ENCODE measurements at places on chromosomes 6 and 20. TPM values are rescaled to one million over a fixed set of nuclear protein-coding genes. Genes with fewer than 3 reads are reported as not detected.

DNA sequence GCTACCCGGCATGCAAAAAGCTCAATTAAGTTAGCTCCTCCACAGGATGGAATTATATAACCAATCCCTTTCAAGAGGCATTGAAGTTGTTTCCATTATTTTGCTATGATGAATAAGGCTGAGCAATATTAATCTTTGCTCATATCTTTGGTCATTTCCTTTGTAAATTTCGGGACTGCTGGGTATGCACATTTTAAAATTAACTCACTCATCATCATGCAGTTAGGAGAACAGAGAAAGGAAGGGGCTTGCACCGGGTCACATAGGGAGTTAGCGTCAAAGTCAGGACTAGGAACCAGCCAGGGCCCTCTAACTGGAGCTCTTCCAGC is 430 bp upstream of the FAM110A start:
- DNase-seq, result no peak

- DNase-seq, result no peak
These were observed 7.9 kb upstream of the COL12A1 start for GRCh38 chr6:75213732-75214131.

GRCh38 chr6:148776321-148777308 is 29.8 kb downstream of the UST start:
- DNase-seq, result peak; percentile 51

- DNase-seq, result no peak
These were observed 117.7 kb downstream of the RPS12 start for GRCh38 chr6:132931936-132932514.

- DNase-seq, result no peak
These were observed 128.9 kb downstream of the CD164 start for GRCh38 chr6:109253366-109253765.

GRCh38 chr6:142374965-142375733 is 73.3 kb downstream of the ADGRG6 start:
- peak; percentile 89 for DNase-seq

- DNase-seq, result no peak
These were observed 9.2 kb downstream of the SPTLC3 start for GRCh38 chr20:13017883-13018535.

DNA sequence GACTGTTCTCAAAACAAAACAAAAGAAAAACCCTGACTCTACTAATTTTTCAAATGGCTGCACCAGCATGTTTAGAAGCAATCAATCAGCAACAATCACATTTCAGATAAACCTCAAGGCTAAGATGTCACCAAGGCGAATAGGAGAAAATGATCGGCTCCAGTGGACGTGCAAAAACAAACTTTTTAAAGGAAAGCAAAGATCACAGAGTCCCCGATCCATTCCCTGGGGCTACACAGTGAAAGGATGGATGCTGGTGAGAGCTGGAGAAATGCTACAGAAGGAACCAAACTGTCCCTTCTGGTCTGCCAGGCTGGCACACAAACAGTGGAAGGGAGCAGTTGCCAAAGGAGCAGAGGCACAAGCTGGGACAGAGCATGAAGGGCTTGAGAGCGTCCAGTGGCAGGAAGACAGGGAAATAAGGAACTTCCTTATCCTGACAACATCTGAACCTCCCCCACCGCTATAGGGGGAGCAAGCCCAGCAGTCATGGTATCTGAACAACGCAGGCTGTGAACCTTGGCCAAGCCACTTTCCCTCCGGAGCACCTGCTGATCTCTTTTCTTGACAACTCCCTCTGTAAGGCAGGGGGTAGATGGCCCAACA is 73.7 kb upstream of the HIVEP1 start:
- DNase-seq, result no peak

DNA sequence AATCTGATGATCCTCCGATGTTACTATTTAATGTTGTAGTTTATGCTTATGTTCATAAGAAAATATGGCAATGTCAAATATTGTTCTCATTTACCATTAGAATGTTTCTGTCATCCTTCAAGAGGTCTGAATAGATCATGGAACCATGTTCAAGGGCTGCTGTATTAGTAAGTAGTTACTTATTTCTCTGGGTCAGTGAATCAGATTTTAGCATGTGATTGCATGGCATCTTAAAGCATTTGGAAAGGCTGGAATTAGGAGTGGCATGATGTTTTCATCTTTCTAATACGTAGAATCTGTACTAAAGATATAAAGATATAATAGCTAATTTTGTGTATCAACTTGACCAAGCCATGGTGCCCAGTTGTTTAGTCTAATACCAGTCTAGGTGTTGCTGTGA is 40.5 kb upstream of the NKX2-4 start:
- no peak for DNase-seq

DNA sequence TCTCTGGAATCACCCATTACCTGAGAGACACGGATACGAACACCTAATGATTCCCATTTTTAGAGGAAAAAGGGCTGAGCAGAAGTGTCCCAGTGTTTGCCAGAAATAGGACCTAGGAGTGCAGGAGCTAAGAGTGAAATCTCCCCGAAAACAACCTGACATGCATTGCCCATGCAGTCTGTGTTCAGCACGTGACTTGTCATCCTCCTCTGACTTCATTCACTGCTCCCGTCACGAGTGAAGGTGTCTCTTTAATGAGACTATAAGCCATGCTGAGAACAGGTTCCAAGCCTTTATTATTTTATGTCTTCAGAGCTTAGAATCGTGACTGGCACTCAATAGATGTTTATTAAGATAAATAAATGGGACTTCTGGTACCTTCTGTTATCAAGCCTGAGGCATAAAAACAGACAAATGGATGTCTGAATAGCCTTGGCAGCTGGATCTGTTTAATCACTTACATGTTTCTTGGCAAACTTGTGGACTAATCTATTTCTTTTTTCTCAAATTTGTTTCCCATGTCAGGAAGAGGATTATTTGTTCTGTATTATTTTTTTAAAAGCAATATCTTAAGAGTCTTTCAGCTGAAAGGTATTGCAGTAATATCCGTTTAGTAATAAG is 3.7 kb upstream of the MLIP start:
- no peak for DNase-seq

- no peak for DNase-seq
These were observed 62.1 kb upstream of the RIPOR2 start for GRCh38 chr6:24997905-24998304.

- DNase-seq, result no peak
These were observed 42.1 kb upstream of the HLA-E start for GRCh38 chr6:30447237-30447636.

DNA sequence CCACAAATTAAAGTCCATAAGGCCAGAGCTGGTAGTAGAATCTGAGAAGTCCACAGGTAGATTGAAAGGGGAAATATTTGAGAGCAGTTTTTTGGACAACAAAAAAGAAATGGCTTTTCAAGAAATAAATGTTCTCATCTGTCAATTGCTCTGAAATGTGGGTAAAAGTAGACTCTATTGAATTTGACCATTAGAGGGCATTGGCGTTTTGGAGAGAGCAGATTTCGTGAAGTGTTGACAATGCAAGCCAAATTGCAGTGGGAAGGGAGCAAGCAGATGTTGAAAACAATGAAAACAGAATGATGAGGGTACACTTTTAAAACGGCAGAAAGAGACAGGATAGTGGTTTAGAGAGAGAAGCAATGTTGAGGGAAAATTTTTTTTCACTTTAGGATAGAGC is 149.1 kb upstream of the FAM83B start:
- DNase-seq, result no peak

GRCh38 chr6:3356824-3357420 is 98.2 kb downstream of the PSMG4 start:
- DNase-seq, result no peak

- no peak for DNase-seq
These were observed 168.0 kb upstream of the CHD6 start for GRCh38 chr20:41786158-41786557.

- DNase-seq, result no peak
These were observed 560.8 kb downstream of the CD109 start for GRCh38 chr6:74256781-74257180.

DNA sequence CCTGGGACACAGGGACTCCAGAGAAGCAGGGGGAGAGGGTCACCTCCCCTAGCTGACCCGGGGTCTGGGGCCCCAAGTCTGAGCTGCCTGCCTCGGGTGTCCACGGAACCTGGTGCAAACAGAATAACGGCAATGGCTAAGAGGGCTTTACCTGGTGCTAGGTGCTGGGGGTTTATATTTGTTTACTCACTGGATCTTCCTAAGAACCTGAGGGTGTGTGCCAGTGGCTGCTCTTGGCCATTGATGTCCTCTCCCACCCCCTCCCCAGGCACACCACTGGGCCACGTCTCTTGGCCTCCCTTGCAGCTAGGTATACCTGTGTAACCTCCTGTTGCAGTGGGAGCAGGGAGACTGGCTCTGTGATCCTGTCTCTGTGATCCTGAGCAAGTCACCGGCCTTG is 157.9 kb upstream of the MLN start:
- no peak for DNase-seq

DNA sequence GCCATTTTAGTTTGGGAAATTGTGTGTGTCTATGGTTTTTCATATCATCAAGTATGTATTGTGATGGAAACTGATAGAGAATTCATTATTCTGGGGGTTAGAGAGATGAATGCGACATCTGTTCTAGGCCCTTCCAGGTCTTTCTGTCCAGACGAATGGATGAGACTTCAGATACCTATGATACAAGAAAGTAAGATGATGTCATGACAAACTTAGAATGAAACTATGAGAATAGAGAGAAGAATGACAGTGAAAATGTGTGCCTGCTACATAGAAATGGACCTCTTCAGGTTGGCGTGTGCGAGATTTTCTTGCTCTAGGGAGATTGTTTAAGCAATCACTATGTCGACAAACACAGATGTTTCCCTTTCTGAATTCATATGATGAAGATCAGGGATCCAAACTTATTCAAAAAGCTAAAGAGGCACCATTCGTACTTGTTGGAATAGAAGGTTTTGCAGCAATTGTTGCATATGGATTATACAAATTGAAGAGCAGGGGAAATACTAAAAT is 76.1 kb downstream of the SCAND1 start:
- peak; percentile 37 for DNase-seq

DNA sequence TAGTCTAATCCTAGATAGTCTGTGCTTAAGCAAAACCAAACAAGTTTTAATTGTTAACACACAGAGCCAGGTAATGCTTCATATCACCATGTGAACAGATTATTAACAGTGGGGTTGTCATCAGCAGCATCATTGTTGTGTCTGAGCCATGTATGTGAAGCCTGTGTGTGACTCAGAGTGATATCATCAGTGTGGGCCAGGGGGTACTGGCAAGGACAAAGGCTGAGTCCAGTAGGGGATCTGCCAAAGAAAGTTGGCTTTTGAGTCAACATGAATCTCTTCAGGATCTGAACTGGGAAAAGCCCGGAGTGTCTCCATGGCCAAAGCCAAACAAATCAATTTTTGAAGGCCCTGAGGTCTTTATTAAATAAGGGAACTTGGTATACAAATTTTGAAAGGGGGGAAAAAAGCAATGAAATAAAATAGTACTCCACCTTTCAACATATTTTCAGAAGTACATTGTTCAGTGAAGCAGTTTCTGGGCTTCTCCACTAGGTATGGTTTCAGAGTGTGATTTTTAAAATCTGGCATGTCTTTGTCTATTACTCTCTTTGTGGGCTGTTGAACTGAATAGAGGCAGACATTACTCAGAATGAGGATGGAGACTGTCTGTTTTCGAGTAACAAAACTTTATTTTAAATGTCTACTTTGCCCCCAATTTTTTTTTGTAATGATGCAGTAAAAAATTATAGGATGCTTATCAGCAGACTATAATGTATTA is 444.2 kb upstream of the JAG1 start:
- DNase-seq, result peak; percentile 55

- no peak for DNase-seq
These were observed 66.1 kb upstream of the NOX3 start for GRCh38 chr6:155521719-155522118.

DNA sequence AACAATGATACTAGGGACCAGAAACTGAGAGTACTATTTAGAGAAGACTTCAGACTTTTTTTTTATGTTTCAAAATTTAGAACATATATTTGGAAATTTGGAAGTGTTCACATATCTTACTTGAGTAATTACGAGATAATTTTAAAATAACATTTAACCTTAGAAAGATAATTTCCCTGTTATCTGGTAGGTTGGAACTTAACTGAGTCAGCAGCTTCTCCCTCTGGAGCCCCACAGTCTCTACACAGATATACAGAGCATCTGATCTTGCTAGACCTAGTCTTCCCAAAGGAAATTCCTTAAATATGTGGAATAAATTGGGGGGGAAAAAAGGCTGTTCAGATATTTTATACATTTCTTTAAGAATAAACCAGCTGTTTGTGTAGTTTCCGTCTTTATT is 48.6 kb downstream of the TSPYL4 start:
- DNase-seq, result no peak

DNA sequence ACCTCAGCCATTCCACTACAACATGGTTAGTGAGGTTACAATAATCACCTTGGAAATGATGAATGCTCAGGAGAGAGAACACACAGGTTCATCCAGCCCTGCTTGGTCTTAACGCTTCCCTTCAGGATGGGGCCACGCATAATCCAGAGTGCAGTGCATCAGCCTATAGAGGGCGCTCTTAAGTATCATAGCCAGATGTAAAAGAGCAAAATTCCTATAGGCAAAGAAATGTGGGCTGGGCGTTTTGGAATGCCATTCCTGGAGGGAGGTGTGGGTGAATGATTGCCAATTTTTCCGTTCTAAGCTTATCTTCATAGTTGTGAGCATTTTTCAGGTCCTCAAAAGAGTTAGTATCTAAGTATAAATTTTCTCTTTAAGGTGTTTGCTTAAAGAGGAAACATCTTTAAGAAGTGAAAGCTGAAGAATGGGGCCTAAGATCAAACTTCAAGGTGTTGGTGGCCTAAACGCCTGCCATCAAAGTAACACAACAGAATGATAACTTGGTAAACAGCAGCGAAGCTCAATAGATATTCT is 1.8 kb downstream of the RIPOR2 start:
- no peak for DNase-seq

GRCh38 chr6:130116273-130116672 is 97.9 kb downstream of the L3MBTL3 start:
- no peak for DNase-seq

TSPYL1 gene
- total RNA-seq, result 58.7 TPM

ZBTB2 gene
- total RNA-seq, result 23.4 TPM

MACROD2 gene
- not detected for total RNA-seq

ME1 gene
- 45.8 TPM for total RNA-seq

ADISSP gene
- 40.0 TPM for total RNA-seq

OR2J3 gene
- not detected for total RNA-seq

LEMD2 gene
- 92.9 TPM for total RNA-seq

ERMARD gene
- 13.4 TPM for total RNA-seq

APOM gene
- 1.1 TPM for total RNA-seq

ENPP1 gene
- 21.5 TPM for total RNA-seq

ERVFRD-1 gene
- total RNA-seq, result not detected

All from SJSA1 (cell line).